Adipocyte (in vitro differentiated cells): ENCODE measurements at places on chromosomes 1 and 21.
A peak's percentile ranks its signal among the peaks of the same experiment; 100 is the strongest.

DNA sequence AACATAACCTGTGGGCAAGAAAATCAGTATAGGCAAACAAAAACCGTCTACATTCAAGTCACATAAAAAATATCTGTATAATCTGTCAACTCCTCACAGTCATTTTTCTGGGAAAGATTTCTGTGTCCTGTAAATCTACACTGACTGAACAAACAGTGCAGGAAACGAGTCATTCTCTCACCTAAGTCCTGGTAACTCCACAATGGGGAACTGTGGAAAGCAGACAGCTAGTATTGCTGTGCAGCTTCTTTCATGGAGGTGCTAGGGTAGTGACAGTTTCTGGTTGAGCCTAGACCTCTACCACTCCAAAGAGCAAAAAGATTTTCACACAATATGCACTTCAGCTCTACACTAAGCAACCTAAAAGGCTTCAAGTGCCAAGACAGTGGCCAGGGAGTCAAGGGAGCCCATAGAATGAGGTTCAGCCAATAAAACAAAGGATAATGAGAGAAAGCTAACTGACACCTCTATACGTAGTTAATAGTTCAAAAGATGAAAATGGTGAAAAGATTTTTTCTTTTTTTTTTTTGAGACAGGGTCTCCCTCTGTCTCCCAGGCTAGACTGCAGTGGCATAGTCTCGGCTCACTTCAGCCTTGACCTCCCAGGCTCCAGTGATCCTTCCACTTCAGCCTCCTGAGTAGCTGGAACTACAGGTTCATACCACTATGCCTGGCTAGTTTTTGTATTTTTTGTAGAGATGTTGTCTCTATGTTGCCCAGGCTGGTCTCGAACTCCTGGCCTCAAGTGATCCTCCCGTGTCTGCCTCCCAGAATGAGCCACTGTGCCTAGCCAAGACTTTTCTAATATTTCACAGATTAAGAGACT lies 5.5 kb downstream of the PTP4A2 start:
- DNase-seq = no peak

- peak; percentile 70 for DNase-seq
Measured at GRCh38 chr1:224644553-224645154, 28.5 kb downstream of the CNIH3 start.

GRCh38 chr1:210360852-210361477 lies 32.3 kb downstream of the HHAT start:
- DNase-seq = peak; percentile 85

DNA sequence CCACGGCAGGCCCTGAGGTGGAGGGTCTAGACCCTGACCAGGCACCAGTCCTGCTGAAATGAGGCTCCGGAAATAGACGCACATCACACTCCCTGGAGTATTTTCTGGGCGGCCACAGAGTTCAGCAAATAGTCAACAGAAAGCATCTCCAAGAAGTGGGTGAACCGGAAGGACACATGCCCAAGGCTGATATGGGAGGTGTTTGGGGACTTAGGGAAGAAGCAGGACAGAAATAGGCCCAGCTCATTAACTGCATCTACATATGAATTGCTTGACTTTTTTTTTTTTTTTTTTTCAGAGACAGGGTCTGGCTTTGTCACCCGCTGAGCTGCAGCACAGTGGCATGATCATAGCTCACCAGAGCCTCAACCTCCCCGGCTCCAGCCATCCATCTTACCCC lies 36.5 kb upstream of the GPR157 start:
- DNase-seq = no peak

DNA sequence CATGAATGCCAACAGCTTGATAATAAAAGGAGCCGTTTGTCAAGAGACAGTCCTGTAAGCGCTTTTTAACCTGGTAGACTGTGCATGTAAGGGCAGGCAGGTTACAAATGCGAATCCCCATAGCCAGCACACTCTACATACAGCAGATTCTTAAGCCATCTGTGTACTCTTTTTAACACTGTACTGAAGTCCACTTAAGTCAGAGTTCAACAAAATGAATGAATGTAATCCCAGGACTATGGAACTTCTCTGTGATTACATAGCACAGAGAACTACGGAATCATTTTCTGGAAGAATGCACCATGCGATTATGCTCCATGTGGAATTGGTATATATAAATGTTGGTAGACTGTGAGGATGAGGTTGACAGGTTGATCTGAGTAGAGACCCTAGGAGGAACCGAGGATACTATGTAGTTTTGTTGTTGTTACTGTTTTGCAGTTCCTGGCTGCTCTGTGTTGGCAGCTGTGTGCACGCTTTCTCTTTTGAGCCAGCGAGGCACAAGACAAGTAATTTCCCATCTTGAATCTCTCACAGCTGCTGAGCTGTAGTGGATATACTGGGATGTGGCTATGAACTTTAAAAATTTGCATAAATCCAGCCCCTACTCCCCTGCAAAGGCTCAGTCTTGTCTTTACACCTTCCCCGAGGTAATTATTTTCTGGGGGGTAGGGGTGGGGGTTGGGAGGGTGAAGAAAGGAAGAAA lies 21.9 kb downstream of the LRRC8D start:
- DNase-seq = peak; percentile 47

- DNase-seq = no peak
Measured at GRCh38 chr1:93993731-93994130, 84.5 kb upstream of the GCLM start.

GRCh38 chr1:3248155-3249141 lies 179.4 kb downstream of the PRDM16 start:
- no peak for DNase-seq

DNA sequence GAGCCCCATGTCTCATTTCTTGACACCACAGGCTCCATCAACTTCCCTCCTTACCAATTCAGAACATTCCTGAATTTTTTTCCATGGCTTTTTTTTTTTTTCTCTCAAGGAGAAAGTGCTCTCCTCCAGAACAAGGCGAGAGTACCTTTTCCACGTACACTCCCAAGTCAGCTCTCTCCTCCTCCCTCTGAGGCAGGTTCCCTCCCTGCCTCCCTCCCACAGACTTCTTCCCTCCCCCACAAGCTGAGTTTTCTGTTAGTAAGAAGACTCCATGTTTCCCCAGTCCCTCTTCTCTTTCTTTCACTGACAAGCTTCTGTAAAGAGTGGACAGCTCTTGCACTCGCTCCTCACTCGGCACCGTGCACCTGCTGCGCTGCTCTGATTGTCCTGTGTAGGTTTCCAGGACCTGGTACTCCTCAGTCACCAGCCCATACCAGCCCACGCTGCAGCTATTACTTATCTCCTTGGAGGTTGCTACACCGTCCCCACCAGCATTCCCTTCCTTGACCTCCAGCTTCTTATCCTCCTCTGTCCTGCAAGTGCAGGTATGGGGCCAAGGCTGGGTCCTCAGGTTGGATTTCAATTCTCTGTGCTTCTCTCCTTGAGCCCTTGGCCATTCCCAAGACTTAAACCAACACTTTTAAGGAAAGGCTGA lies 3.8 kb downstream of the TRAF5 start:
- DNase-seq = no peak

GRCh38 chr1:119079881-119080280 lies 60.6 kb downstream of the WARS2 start:
- DNase-seq = no peak

DNA sequence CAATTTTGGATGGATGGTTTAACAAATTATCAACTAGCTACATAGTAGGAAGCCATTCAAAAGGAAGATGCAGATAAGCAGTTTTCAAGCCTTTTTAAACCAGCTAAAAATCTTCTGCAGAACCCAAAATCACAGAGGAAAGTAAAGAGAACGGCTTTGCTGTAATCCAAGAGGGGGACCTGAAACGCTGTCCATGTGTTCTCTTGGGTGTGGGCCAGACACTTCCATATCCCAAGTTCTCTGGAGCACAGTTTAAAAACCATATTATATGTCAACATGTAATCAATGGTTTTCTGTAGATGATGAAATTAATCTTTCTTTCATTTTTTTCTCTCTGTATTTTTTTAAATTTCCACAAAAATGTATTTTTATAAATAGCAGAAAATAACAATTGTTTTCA lies 90.5 kb downstream of the SELENOF start:
- no peak for DNase-seq

- DNase-seq = no peak
Measured at GRCh38 chr1:7540816-7541215, 230.3 kb upstream of the VAMP3 start.

- DNase-seq = no peak
Measured at GRCh38 chr21:44762221-44763049, 39.2 kb downstream of the UBE2G2 start.

- no peak for DNase-seq
Measured at GRCh38 chr1:240912821-240913220, 300.9 kb upstream of the GREM2 start.
